ENCODE measurements at places on chromosomes 7 and 10.

- DNase-seq: no peak
Measured at GRCh38 chr7:2804227-2804763, 39.8 kb downstream of the GNA12 start.

DNA sequence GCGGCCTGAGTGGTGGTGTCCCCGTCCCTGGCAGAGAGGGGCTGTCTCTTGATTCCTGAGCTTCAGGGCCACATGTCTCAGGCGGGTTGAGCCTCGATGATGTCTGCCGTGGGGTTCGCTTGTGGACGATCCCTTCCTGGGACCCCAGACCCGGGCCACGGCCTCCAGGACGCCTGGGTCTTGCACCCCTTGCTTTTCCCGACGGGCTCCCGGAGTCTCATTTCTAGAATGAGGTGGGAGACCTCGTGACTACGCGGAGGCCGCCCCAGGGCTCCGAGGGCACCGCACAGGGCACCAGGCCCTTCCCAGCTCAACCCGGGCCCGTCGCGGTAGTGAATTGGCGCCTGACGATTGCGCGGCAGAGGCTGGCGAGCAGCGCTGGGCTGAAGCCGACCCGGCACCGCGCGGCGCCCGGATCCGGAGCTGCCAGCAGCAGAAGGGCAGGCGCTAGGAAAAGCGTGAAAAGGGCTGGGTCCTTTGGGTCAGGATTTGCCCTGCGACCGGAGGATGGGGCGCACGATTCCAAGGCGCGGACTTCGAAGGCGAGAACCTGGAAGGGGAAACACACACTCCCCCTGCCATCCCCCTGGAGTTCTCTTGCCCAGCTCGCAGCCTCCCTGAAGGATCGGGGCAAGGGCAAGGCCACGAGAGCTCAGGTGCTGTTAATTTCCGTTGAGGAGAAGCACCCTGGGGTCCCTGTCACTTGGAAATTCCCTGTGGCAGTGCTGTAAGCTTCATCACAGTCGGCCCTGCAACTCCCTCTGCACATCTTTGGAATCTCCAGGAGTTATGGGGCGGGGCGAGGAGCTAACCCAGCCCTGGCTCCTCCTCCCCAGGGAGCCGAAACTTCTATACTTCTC, 15.5 kb downstream of the TLX1 start:
- DNase-seq: no peak

DNA sequence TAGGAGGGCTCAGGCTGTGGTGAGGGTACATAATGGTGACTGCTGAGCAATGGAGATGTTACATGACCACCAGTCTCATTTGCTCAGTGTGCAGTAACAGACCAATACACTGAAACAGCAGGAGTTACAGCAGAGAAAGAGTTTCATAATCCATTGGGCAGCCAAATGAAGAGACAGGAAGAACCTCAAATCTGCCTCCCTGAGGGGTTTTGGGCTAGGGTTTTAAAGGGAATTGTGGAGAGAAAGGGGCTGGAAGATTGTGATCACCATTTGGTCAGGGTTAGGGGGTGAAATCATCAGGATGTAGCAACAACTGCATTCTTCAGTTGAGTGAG, 838.3 kb downstream of the GRID1 start:
- DNase-seq: no peak

DNA sequence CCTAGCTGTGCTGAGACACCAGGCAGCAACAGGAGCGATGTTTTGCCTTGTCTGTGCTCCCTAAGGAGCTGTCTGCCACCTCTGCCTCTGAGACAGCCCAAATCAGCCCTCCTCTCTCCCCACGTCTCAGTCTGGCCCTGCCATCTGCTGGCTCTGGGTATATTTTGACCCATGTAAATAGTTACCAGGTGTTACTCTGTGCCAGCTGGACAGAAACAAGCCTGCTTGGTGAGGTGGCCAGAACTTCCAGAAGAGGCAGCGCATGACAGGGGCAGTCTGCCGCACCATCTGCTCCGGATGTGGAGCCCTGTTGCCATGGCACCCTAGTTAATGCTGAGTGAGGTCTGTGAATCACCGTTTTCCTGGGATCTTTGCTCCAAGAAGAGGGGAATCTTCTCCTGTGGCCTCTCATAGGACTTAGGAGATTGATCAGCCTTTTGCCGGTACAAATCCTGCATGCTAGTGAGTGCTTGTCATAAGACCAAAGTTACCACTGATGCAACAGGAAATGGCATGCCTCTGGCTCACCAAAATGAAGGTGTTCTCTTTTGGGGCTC, 31.8 kb downstream of the GSTO2 start:
- DNase-seq: no peak

DNA sequence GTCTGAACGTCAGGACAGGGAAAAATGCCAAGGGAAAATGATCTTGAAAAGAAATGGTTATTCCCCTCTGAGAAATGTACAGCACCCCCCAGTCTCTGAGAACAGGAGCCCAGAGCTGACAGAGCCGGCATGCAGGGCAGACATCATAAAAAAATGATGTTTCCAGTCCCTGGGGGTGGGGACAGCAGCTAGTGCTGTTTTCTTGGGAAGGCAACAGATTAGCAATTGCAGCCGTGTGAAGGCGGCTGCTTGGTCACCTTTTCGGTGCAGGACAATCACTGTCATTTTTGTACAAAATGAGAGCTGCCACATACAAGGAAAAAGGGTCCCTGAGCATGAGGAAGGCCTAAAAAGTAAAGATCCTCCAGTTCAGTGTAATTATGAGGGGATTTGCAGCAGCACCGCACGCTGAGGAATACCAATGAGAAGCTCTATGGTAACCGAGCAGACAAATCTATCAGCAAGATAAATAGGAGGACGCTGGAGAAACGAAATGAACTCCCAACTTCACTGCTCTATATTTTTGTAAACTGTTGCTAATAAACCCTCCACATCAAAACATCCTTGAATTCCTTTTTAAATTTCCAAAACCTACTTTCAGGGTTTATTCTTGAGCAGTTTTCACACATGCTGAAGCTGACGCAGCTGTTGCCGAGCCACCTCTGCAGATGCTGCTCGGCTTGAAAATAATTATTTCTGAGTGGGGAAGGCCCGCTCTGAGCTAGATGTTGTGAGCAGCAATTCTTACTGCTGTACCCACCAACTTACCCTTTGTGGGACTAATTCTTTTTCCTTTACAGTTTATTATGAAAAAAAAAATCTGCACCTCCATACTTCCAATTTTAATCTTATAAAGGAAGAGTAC, 98.2 kb upstream of the NEBL start:
- no peak for DNase-seq

DNA sequence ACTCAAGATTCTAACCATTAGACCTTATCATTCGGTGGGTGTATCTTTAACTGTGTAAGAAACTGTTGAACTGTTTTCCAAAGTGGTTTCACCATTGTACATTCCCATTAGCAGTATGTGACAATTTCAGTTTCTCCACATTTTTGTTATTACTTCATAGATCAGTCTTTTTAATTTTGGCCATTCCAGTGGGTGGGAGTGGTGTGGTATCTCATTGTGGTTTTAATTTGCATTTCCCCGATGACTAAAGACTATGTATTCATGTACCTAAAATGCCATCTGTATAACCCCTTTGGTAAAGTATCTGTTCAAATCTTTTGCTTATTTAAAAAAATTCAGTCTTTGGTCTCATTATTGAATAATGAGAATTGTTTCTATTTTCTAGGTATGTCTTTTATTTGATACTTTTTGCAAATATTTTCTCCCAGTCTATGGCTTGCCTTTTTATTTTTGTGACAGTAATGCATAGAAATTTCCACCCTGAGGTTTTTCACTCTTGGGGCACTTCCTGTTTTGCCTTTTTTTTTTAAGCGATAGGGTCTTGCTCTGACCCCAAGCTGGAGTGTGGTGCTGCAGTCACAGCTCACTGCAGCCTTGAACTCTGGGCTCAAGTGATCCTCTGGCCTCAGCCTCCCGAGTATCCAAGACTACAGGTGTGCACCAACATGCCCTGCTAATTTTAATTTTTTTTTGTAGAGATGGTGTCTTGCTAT, 141.1 kb upstream of the ITGB1 start:
- DNase-seq: no peak

All from CD4-positive, alpha-beta T cell treated with Interleukin-6 at 100 ng/mL for 8 hours (primary cell).